ENCODE measurements at places on chromosomes 13 and 19. TPM values are rescaled to one million over a fixed set of nuclear protein-coding genes. Genes with fewer than 3 reads are reported as not detected.

CLDND2 gene
- total RNA-seq: not detected

ZSCAN1 gene
- total RNA-seq: 1.3 TPM

DNA sequence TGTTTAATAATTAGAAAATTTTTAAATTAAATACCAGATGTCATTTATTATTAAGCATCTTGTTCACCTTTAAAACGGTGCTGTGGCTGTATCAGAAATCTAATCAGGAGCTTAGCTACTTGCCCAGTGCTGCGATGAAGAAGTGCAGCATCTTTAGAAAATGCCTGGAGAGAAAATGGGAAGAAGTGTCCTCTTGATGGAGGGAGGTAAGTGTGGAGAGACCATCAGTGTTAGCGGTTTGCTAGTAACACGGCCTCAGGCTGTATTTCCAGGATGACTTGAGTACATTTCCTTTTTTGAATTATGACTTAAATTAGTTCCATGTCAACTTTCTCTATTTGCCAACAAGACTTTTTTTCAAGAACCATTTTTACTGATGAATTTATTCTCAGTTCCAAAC, 74.1 kb downstream of the SHISA2 start:
- DNase-seq: no peak
- H3K36me3 ChIP-seq: no peaks in the 10 kb centered on the region
- H3K4me3 ChIP-seq: no peak overlapping the region
- H3K27me3 ChIP-seq: no peaks in the 10 kb centered on the region
- no peak overlapping the region for H3K27ac ChIP-seq

VSTM2B gene
- total RNA-seq: not detected

STOML3 gene
- not detected for total RNA-seq

UGGT2 gene
- total RNA-seq: 48.1 TPM

SYNGR4 gene
- total RNA-seq: not detected

DNA sequence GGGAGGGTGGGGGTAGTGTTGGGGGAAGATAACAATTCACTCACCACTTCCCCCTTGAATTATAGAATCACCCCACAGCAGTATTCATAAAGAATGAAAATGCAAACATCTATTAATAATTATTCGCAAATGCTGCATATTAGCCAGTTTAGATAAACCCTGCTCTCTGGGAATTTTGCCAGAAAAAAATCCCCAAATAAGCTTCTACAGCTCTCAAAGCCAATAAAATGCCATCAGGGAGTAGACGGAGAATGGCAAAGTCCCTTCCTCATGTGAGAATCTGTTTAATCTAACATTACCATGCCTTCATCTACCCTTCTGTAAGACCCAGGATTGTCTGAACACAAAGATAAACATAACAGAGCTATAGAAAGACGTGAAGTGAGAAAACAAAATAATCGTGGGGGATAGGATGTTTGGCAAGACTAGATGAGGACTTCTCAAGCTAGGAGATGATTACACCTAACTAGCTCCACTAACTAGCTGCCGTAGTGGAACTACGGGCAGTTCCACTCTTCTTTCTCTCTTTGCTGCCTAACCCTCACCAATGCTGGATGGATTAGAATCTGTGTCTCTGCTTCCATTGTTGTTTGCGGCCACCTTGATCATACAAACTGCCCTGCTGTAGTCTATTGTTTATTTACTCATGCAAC, 32.4 kb upstream of the CACNA1A start:
- H3K4me3 ChIP-seq: no peak overlapping the region
- H3K4me1 ChIP-seq: no peaks in the 10 kb centered on the region
- no peaks in the 10 kb centered on the region for H3K36me3 ChIP-seq
- no peak for DNase-seq

DNA sequence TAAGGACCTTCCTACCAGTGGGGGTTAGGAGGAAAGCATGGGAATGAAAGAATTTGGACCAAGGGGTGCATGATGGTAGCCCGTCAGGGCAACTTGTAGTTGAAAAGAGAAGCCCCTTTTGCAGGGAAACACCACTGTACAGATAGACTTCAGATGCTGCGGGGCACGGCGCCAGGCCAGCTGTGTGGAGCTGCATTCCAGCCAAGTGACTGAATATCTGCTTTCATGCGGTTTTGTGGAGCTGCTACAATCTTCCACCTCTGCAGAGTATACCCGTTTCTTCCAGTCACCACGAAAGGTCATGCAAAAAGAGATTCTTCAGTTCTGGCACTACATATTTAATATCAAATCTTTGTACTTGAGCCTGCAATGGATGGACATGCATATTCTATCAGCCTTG, 104.7 kb downstream of the RGCC start:
- no peak overlapping the region for H3K27ac ChIP-seq
- no peaks in the 10 kb centered on the region for H3K27me3 ChIP-seq
- no peak overlapping the region for H3K4me3 ChIP-seq
- no peak for DNase-seq
- peaks cover 3% of the 10 kb centered on the region for H3K36me3 ChIP-seq

PIK3R2 gene
- 96.3 TPM for total RNA-seq

All from chondrocyte (in vitro differentiated cells).